ENCODE measurements at places on chromosomes 7 and 10.
A peak's percentile ranks its signal among the peaks of the same experiment; 100 is the strongest.

GRCh38 chr7:20598459-20599309 lies 16.8 kb upstream of the ABCB5 start:
- DNase-seq, result peak; percentile 58

DNA sequence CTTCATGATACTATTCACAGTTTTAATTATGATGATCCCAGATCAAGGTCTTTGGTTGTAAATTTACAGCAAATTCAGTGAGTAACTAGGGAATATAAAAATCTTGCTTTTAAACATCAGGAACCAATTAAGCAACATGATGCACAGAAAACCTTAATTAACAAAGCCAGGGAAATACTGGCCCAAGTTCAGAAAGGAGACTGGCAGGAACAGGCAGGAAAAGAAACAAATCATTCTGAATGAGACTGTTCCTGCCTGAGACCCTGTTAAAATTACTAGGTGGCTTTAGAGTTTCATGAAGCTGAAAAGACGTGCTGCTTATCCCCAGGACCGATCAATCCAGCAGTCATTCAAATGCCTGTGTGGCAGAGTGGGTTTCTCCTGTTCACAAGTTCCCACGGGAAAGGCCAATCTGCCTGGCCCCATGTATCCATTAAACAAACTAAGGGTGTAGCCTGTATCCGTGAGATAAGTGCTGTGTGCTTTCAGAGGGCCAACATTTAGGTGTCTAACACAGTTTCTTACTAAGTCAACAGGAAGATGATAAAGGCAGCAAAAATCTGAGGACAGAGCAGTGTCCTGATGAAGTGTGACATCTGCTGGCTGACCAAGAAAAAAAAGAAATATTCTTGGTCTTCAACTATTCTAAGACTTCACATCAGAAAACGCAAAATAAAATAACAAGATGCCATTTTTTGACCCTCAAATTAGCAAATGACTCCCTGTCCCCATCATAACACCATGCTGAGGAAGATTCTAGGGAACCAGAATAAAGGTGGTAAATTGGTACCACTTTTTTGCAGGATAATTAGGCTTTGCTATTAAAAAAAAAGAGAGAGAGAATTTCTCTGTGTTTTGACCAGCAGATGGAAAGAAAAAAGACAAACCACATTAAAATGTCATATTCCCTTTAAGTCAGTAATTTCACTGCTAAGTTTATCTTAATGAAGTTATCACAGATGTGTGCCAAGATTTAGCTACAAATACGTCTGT lies 34.2 kb downstream of the PUS7 start:
- peak; percentile 7 for DNase-seq

- DNase-seq, result no peak
Measured at GRCh38 chr10:114370199-114370598, 34.1 kb downstream of the AFAP1L2 start.

DNA sequence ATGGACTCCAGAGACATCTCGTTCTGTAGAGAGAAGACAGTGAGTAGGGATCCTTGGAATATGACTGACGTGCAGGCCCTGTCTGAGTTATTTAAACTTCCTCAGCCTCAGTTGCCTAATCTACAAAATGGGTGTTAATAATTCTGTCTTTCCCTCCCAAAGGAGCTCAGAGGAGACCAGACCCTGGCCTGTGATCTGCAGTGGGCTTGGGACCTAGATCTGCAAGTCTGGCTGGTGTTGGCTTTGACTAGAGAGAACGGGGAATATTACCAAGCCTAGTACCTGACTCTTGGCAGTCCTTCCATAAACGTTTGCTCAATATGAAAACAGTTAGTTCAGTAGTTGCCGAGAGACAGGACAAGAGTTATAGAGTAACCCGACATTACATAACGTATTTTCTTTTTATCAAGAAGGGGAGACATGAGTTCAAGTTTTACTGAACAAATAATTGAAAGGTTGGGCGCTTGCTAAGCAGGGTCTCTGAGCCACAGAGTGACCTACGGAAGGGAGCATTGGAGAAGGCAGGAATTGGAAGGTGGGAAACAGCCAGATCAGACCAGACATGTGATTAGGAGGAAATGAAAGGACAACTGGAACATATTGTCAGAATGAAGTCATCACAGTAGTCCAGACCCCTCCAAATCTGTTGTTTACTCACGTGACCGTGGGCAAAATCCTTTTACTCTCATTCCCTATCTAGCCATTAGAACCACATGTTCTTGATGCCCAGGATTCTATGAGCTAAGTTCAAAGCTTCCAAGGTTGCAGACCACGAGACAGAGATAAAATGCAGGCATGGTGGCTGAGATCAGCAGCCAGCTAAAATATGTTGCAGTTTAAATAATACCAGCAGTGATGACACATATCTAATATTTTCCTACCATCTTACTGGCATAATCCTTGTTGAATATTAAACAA lies 10.9 kb upstream of the CYP3A4 start:
- no peak for DNase-seq

DNA sequence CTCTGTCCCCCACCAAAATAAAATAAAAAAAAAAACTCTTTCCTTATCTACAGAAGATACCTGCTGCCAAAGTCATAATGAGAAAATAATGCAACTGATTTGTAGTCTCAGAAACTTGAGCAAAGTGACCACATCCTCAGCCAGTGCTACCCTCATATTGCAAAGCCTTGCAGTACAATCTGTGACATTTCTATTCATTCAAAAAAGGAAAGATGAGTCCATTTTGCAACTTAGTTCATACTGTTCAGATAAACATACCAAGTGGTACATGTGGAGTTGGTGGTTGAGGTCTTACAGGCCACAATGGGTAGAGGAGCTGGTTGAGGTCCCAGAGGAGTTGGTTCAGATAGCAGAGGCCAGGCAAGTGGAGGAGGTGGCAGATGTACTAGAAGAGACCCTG lies 6.5 kb upstream of the EIF5AL1 start:
- DNase-seq, result no peak
